ENCODE measurements at places on chromosomes 5 and 9.

DNA sequence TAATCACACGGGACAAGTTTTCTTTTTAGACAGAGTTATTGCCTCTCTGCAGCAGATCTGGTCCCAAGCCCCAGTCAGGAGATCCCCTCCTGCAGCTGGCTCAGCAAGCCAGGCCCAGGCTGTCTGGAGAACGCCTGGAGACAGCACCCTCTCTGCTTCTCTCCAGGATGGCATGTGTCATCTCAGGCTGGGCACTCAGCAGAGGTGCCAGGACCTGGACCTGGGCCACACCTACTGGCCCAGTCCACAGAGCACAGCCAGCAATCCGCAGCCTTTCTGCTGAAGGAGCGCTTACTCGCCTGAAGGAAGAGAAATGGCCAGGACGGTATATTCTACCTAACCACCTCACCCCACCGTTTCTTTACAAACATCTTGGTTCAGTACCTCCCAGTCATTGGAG lies 4.7 kb upstream of the TBC1D9B start:
- DNase-seq = no peak

DNA sequence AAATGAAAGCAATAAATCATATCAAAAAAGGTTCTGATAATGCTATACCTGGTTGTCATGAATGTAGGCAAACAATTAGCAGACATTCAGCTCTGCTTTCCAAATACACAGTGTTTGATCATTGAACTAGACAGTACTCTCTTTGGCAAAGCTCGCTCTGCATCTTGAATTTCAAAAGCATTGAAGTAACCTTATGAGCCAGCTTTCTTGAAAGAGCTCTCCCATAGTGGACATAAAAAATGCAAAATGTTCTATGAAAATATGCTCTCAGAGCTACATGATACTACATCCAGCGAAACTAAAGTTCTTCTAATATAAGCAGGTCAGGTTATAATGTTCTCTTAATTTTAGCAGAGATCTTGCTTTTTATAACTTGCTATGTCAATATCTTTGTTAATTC lies 533.4 kb downstream of the CSNK1G3 start:
- DNase-seq = no peak

- DNase-seq = no peak
Measured at GRCh38 chr9:93824386-93825294, 130.5 kb downstream of the BARX1 start.

- DNase-seq = peak; percentile 96
Measured at GRCh38 chr5:128538250-128539037, 399 bp upstream of the FBN2 start.

DNA sequence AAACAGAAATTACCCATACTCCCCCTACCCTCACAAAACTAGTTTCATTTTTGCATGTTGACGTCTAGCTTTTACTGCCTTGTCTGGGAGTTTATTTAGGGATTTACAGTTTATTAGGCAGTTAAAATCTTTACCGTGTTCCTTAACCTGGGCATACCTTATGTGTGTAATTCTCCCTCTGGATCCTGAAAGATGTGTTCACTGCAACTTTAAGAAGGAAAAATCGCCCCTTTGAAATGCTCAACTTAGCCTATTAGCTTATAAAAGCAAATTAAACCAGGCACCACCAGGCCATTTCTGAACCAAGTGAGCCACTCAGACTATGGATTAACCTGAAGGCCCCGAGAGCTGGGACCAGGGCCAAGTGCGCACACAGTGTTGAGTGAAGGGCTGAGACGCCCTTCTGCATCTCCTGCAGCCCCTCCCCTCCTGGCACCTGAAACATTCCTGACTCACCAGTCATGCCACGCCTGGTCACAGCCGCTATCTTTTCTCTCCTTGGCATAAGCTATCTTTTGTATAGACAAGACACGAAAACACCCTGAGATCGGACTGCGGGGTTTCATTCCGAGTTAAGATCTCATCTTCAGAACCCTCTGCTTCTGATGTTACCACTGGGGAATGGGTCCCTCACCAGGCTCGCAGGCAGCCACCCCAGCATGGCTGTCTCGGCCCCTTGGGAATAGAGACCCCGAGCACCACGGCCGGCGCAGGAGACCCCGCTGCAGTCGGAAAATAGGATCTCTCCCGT lies 111.9 kb downstream of the ROR2 start:
- peak; percentile 66 for DNase-seq

DNA sequence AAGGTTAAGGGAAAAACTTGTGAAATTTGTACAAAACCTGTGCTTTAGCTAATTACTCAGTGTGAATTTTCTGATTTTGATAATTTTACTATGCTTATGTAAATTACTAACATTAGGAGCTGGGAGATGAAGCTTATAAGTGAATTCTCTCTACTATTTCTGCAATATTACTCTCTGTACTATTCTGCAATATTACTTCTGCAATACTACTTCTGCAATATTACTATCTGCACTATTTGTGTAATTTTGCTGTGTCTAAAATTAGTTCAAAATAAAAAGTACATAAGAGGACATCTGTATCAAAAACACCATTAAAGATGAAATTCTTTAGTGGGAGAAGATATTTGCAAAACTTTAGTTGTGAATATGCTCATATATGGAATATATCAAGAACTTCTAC lies 62.9 kb downstream of the C9 start:
- no peak for DNase-seq

DNA sequence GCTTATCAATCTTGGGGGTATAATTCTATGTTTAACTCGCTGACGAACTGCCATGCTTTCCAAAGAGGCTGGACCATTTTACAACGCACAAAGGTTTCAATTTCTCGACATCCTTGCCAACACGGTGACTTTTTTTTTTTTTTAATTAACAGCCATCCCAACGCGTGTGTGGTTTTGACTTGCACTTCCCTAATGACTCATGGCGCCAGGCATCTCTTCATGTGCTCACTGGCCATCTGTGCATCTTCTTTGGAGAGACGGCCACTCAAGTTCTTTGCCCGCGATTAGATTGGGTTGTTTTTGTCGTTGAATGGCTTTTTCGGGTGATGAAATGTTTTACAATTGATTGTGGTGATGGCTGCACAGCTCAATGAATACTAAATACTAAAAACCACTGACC lies 12.5 kb upstream of the CARD9 start:
- DNase-seq = no peak

GRCh38 chr5:63211448-63212132 lies 633.0 kb downstream of the LRRC70 start:
- DNase-seq = no peak

GRCh38 chr5:159096924-159097783 lies 2.6 kb downstream of the EBF1 start:
- DNase-seq = no peak

Data from iris pigment epithelial cell (primary cell).